ENCODE measurements at places on chromosomes 4 and X. TPM values are rescaled to one million over a fixed set of nuclear protein-coding genes. Genes with fewer than 3 reads are reported as not detected.

The DMD gene
- total RNA-seq = 0.83 TPM

The BEND2 gene
- not detected for total RNA-seq

DNA sequence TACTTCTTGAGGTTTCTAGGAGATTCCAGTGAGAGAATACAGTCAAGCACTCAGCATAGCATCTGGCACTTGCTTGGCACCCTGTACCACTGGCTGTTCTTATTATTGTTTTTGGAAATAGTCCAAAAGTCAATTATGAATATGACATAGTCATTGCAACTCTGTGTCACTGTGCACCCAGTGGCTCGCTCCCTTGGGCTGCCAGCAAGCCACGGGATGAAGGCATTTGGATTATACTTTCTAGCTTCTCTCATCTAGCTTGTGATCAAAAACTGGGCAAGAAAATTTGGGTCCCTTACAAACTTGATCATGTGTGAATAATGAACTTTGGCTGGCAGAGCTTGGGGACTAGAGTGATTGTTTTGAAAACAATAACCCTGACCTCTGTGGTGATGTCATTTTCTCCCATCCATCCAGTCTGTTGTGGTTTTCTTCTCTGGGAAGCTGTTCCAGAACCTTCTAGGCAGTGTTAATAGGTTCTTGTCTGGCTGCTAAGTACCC is 32.7 kb upstream of the LIMCH1 start:
- no peak for DNase-seq

- DNase-seq = no peak
Observed at GRCh38 chr4:42498040-42498439, 100.8 kb downstream of the SHISA3 start.

GRCh38 chr4:38954727-38955126 is 77.5 kb downstream of the TMEM156 start:
- no peak for DNase-seq

Measured in T-cell (primary cell).